ENCODE measurements at places on chromosomes 6 and 20.

- no peak for DNase-seq
Observed at GRCh38 chr6:168789699-168790098, 348.7 kb downstream of the SMOC2 start.

GRCh38 chr20:37941332-37941731 lies 38.4 kb downstream of the VSTM2L start:
- DNase-seq, result no peak

- no peak for DNase-seq
Observed at GRCh38 chr6:146864885-146865284, 266.1 kb downstream of the ADGB start.

DNA sequence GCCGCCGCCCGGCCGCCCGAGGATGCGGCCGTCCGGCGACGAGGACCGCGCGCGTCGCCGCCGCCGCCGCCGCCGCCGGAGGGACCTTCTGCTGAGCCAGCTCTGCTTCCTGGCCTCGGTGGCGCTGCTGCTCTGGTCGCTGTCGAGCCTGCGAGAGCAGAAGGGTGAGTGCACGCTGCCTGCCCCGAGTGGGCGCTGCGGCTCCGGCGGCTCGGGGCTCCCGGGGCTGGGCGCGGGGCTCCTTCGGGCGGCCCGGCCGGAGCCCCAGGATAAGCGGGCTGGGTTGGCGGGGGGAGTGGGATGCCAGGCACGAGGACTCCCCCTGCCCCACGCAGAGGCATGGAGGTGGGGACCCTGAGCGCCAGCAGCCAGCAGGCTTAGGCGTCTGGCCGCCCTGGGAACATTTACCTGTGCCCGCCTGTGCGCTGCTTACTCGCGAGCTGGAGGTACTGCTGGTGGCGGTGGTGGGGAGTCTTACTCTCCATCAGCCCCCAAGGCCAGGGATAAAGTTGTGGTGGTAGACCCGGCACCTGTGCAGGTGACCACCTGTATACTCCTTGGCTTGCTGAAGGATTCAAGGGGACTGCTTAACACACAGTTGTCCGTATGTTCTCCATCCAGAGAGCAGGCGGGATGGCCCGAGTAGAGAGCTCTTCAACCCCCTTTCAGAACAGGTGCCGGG lies 520 bp downstream of the SLC24A3 start:
- DNase-seq, result no peak
